ENCODE measurements at places on chromosomes 4 and X.

DNA sequence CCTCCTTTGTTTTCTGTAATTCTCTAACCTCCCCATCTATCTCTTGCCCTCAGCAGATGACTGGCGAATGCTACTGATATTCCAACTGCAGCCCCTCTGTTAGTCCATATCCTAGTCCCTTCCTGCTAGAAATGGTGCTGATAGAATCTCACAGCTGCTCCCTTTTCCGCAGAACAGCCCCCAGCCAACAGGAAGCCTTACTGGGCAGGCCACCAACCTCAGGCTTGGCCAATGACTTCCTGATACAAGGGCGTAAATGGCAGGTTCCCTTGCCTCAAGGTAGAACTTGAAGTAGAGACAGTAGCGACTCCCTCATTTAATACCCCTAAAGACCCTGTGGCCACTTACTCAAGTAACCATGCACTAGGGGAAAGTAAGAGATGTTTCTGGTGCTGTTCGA, 26.7 kb upstream of the SLC2A9 start:
- DNase-seq, result no peak

GRCh38 chr4:43296946-43297528, 404.5 kb downstream of the GRXCR1 start:
- no peak for DNase-seq

- DNase-seq, result no peak
These were observed 8.9 kb downstream of the MFAP3L start for GRCh38 chr4:170017252-170017651.

DNA sequence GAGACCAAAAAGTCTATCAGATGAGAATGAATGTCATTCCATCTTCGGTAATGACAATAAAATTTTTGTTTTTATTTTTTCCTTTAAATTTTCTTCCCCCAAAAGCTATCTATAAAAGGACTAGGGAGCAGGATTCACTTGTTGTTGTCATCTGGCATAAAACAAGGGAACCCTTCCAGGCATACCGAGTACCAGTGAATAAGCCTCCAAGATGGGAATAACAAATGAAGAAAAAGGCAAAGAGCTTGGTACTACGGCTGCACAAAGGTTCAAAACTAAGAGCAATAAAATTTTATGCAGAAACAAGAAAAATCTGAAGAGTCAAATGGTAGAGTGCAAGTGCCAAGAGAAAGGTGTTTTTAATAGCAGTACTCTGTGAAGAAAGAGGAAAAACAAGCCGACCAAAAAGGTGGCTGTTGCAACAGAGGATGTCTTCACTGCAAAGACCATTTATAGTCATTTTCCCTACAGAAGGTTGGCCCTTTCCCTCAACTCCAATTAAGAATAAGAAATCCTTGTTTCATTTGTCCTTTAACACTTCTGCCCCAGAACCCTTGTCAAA, 25.8 kb downstream of the PPP3CA start:
- DNase-seq, result no peak

DNA sequence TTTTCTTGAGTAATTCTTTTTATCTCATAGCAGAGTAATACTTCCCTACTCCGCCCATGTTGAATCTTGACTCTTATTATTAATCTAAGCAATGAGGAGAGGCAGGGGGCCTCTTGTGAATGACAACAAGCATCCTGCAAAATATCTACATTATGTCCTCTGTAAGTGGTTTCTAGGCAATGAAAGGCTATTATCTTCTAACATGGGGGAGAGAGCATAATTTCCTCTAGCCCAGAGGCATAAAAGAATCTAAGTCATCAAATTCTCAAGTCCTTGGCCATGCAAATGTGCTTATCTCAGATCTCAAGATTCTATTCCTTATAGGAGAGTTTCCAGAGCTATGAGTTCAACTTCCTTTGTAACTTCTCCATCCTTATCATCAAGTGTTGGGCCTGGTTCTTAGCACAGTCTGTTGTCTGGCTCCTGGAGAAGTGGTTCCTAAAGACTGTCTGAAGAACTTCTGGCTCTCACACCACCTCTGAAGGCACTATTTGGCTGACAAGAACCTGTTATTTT, 423.1 kb upstream of the INTU start:
- DNase-seq, result no peak

DNA sequence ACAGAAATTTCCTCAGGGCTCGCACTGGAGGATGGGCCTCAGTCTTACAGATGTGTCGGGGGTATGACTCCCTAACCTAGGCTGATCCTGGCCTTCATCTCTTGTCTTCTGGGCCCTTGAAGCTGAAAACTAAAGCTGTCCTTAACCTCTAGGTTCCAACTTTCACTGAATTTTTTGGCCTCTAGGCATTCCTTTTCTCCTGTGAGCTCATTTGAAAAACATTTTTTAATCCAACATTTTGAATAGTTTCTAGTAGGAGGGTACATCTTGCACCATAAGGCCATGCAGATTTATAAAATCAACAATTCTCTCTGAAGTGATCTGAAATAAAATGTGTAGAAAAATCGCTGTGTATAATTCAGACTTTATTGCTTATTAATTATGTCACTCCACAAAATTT, 19.7 kb downstream of the RWDD4 start:
- DNase-seq, result no peak

DNA sequence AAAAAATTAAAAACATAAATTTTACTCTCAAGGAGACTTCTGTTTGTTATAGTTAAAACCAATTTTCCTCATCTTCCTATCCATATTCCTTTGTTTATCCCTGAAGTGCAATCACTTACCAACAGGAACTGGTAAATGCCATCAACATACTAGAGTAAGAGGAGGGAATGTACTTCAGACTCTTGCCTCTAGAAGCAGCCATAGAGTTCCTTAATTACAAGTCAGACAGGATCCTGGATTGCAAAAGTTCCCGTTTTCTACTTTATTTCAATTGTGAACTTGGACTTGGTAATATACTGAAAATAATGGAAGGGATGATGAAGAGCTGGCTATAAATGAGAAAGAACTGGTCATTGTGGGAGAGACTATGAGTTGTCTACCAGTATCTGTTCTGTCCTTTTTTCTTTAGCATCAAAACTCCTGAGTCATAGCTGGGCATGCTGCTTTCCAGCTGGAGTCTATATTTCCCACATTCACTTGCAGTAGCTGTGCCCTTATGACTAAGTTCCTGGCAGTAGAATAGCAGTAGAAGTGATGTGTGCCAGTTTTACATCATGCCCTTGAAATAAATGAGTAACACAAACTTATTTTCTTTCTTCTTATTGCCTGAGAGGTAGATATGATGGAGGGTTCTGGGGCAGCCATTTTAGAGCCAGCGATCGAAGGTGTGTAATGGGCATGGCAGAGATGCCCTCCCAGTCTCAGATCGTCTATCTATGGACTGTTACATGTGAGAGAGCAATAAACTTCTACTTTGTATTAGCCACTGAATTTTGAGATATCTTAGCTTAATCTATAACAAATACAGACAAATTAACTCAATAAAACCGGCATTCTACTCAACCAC, 26.8 kb upstream of the SPARCL1 start:
- no peak for DNase-seq
